WTC11 (cell line): ENCODE measurements at places on chromosomes 6 and 20. TPM values are rescaled to one million over a fixed set of nuclear protein-coding genes. Genes with fewer than 3 reads are reported as not detected.

DNA sequence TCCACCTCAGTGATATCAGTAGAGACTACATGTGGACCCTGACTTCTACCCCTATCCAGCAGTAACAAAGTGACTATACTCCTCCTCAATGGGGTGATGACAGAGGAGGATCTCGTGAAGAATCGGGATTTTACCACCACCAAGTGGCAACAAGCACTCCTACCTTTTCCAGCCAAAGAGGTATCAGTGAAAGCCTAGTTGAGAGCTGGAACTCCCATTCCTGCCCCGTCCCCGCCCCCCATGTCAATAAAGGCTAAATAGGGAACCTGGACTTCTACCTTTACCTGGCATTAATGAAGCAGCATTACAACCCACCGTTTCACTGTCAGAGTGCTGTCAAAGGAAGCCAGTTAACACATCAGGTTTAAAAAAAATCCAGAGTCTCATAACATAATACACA is 45.3 kb downstream of the RNF24 start:
- H3K4me3 ChIP-seq: no peak overlapping the region
- no peaks in the 10 kb centered on the region for H3K36me3 ChIP-seq
- H3K27me3 ChIP-seq: no peaks in the 10 kb centered on the region
- peak overlapping the region; percentile 10; the same call in 1 of the 2 replicates for H3K27ac ChIP-seq

GRCh38 chr6:100382031-100382430 is 82.7 kb downstream of the SIM1 start:
- H3K4me1 ChIP-seq: peaks cover 9% of the 10 kb centered on the region
- H3K27ac ChIP-seq: no peak overlapping the region
- H3K36me3 ChIP-seq: no peaks in the 10 kb centered on the region

DNA sequence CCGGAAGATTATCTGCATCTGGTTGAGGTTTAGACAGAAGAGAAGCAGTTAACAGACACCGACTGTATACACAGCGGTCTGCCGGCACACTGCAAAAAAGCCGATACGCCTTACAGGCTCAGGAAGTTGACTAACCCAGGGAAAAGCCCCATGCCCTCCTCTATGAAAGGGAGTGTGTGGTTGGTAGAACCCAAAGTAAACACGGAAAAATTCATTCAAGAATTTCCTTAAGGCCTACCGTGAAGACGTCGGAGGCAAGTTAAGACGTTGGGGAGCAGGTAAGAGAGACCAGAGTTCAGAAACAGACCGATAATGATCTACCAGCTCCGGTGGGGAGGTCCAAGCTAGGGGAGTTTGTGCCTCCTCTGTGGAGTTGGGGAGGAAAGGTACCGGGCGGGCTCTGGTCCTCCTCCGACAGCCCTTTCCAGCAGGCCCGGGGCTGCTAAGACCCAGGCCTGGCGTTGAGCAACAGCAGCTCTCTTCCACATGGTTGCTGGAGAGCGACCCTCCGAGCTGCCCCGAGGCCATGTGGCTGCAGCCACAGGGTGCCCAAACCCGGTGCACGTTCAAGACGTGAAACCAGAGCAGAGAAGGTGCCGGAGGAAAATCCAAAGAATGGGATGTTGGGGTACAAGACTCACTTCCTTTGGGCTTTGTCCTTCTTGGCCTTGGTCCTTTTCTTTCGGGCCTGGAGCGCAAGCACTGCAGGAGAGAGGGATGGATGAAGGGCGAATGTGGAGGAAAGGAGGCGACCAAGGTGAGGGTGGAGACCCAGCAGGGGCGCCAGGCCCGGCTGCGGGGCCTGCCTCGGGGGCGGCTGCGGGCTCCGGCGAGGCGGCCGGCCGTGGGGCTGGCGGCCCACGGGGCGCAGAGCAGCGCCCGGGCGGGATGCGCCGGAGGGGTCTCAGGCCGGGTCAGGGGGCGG is 809 bp downstream of the SRPK1 start:
- DNase-seq: peak; percentile 38
- peak overlapping the region; percentile 99 for H3K4me3 ChIP-seq
- H3K36me3 ChIP-seq: peaks cover 28% of the 10 kb centered on the region
- H3K27me3 ChIP-seq: peaks cover 4% of the 10 kb centered on the region; the same call in 1 of the 2 replicates
- peak overlapping the region; percentile 98 for H3K27ac ChIP-seq
- H3K4me1 ChIP-seq: peaks cover 32% of the 10 kb centered on the region

- H3K27ac ChIP-seq: no peak overlapping the region
- DNase-seq: peak; percentile 27
- 0 out of 2 replicates have a peak, but pooled peaks cover under 1% of the 10 kb centered on the region for H3K36me3 ChIP-seq
- no peak overlapping the region for H3K4me3 ChIP-seq
- no peaks in the 10 kb centered on the region for H3K27me3 ChIP-seq
- peaks cover 27% of the 10 kb centered on the region for H3K4me1 ChIP-seq
These were observed 72.6 kb upstream of the DUSP22 start for GRCh38 chr6:219641-220198.

DNA sequence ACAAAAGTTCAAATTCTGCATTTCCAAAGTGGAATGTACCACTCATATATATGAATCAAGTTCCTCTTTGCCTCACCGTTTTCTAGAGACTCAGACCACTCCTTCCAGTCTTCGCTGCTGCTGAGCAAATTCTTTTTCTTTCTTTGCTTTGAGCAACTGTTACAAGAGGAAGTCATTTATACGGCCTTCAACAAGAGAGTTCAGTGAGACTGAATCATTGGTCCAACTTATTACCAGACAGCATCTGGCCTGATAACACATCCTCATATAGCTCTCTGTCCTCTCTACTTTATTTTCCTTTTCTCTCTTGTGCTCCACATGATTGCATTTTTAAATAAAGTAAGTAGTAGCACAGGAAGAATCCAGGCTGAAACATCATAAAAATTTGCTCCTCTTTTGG is 652.7 kb downstream of the PHF3 start:
- no peak overlapping the region for H3K27ac ChIP-seq
- H3K4me3 ChIP-seq: no peak overlapping the region
- DNase-seq: no peak
- no peaks in the 10 kb centered on the region for H3K4me1 ChIP-seq
- H3K36me3 ChIP-seq: peaks cover 34% of the 10 kb centered on the region

DNA sequence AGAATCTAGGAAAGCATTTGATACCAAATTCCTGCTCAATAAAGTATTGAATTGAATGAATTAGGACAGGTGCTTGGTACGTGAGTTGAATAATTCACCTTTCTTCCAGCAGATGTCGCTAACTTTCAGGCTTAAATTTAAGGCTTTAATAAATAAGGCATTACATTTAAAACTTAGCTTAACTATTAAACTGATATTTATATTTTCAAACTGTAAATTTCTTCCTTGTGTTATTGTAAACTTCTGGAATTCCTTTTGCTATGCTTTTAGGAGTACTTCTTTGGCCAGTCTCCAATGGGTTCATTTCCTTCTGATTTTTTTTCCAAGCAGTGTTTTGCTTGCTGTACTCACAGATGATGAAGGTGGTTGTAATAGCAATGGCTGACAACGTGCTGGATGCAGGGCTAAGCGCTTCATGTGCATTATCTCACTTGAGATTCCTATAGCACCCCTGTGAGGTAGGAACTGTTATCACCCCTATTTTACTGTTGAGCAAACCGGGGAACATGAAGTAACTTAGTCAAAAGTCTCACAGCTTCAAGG is 71.3 kb upstream of the SLC2A12 start:
- no peaks in the 10 kb centered on the region for H3K36me3 ChIP-seq
- no peaks in the 10 kb centered on the region for H3K27me3 ChIP-seq
- DNase-seq: peak; percentile 21
- H3K4me1 ChIP-seq: 0 out of 2 replicates have a peak, but pooled peaks cover 2% of the 10 kb centered on the region
- H3K4me3 ChIP-seq: no peak overlapping the region

GRCh38 chr6:36999751-37000125 is 5.7 kb upstream of the FGD2 start:
- H3K36me3 ChIP-seq: no peaks in the 10 kb centered on the region
- no peaks in the 10 kb centered on the region for H3K27me3 ChIP-seq
- no peak for DNase-seq
- no peak overlapping the region for H3K27ac ChIP-seq

GRCh38 chr20:568673-569415 is 25.3 kb upstream of the CSNK2A1 start:
- H3K27ac ChIP-seq: no peak overlapping the region
- no peaks in the 10 kb centered on the region for H3K36me3 ChIP-seq
- H3K27me3 ChIP-seq: peaks cover 3% of the 10 kb centered on the region; the same call in 1 of the 2 replicates
- peaks cover 37% of the 10 kb centered on the region for H3K4me1 ChIP-seq
- DNase-seq: no peak

DNA sequence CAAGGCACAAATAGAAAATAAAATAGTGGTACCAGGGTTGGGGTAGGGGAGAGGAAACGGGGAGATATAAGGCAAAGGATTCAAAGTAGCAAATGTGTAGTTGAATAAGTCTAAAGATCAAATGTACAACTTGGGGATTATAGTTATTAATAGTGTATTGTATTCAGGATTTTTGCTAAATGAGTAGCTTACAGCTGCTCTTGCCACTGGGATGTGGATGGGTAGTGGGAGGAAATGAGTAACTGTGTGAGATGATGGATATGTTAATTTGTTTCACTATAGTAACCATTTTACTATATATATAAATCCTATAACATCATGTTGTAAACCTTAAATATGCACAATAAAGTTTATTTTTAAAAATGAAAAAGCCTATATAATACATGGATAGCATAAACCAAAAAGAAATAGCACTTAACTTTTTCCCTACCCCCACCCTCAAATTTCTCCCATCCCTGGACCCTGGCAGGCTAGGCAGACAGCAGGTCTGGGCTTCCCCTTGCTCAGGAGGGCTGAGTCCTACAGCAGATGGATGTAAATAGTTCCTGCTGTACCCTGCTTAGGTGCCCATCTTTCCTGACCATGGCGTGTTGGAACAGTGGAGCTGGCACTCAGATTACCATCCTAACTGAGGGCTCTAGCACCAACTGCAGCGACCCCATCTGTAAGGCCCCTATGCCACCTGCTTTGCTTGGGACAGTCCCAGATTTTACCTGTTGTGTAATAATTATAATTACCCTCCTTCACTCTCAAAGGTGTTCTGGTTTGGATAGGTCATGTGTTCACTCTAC is 28.6 kb upstream of the PBOV1 start:
- no peaks in the 10 kb centered on the region for H3K27me3 ChIP-seq
- no peak overlapping the region for H3K4me3 ChIP-seq
- H3K36me3 ChIP-seq: no peaks in the 10 kb centered on the region
- H3K27ac ChIP-seq: no peak overlapping the region
- no peak for DNase-seq
- H3K4me1 ChIP-seq: no peaks in the 10 kb centered on the region

DNA sequence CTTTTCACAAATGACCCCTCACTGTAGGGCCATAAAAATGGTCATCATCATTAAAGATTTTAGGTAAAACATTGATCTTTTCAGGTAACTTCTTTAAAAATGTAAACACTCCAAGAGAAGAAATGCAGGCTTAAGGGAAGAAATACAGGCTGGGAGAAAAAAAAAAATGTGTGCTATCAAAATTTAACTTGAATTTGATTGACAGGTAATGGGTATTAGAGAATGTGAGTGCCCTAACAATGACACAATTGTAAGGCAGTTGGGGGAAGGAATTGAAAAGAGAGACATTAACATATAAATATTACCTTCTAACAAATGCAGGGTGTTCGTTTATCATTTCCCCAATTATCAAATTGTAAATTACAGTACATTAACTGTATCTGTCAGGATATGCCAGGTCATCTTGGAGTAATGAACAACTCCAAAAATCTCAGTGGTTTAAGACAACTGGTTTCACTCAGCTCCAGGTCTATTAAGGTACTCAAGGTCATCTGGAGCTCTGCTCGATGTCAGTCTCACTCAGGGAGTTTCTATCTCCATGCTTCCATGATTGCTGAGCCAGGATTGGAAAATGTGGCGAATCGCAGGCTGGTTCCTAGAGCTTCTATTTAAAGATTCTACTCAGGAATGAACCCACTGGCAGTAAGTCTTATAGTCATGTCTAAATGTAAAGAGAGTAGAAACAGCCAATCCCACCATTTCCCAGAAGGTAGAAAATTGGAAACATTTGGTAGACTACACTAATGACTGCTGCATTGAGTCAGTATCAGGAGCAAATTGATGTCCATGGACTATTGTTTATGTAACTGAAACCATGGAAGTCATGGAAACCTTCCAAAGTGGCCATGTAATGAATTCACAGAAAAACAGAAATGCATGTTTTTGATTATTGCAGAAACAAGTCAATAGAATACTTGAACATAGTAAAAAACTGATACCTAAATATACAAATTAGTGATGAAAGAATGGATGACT is 55.6 kb downstream of the FRK start:
- H3K4me1 ChIP-seq: no peaks in the 10 kb centered on the region
- no peak overlapping the region for H3K27ac ChIP-seq
- DNase-seq: no peak
- no peaks in the 10 kb centered on the region for H3K27me3 ChIP-seq

- no peaks in the 10 kb centered on the region for H3K4me1 ChIP-seq
- H3K4me3 ChIP-seq: no peak overlapping the region
- H3K27ac ChIP-seq: no peak overlapping the region
- no peaks in the 10 kb centered on the region for H3K27me3 ChIP-seq
- no peak for DNase-seq
These were observed 326.6 kb upstream of the JAG1 start for GRCh38 chr20:11000416-11000815.

DNA sequence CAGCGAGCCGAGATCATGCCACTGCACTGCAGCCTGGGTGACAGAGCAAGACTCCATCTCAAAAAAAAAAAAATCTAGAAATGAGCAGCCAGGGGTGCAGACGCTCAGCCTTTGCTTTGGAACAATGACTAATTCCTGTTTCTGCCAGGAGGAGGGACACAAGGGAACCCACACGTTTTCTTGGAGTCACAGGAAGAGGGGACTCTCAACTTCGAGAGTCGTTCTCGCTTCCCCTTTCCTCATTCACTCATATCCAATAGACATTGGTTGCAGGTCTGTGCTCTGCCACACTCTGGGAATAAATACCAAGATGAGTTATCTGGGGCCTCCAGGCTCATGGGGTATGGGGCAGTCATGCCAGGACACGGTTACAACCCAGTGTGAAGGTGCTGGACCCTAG is 91.5 kb upstream of the RREB1 start:
- H3K27ac ChIP-seq: no peak overlapping the region
- H3K27me3 ChIP-seq: no peaks in the 10 kb centered on the region
- H3K4me3 ChIP-seq: no peak overlapping the region
- no peaks in the 10 kb centered on the region for H3K36me3 ChIP-seq
- DNase-seq: no peak

DNA sequence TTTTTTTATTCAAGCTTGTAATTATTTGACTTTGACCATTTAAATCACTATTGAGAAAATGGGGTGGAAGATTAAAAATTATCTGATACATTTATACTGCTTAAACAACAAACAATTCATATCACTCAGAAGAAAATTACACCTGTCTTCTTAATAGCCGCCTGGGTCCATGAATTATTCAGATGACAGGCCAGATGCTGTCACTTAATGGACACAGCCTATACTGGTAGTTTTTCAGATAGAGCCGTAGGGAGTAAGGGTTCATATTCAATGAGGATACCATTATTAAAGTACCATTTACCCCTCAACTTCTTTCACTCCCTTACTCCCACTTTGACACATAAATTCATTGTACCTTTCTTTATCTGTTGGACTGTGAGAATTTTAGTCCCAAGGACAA is 1193.4 kb upstream of the MAP3K7 start:
- H3K4me3 ChIP-seq: no peak overlapping the region
- no peak for DNase-seq
- no peak overlapping the region for H3K27ac ChIP-seq
- 0 out of 2 replicates have a peak, but pooled peaks cover 5% of the 10 kb centered on the region for H3K36me3 ChIP-seq

- no peaks in the 10 kb centered on the region for H3K27me3 ChIP-seq
- H3K4me1 ChIP-seq: peaks cover 9% of the 10 kb centered on the region
- DNase-seq: no peak
- H3K36me3 ChIP-seq: no peaks in the 10 kb centered on the region
- H3K4me3 ChIP-seq: no peak overlapping the region
These were observed 80.7 kb upstream of the NEDD9 start for GRCh38 chr6:11313207-11313606.

MYLK2 gene
- 0.11 to 0.28 TPM in 2 of 3 replicates, not detected in the other for total RNA-seq

KCNG1 gene
- total RNA-seq: 31.2 to 34.6 TPM (median 31.6 TPM) in 3 replicates

DYNLT2 gene
- 1.3 to 1.7 TPM (median 1.5 TPM) in 3 replicates for total RNA-seq

CTCFL gene
- total RNA-seq: 0.70 to 2.6 TPM (median 2.4 TPM) in 3 replicates

ARMC2 gene
- 4.6 to 5.2 TPM (median 4.7 TPM) in 3 replicates for total RNA-seq

MTFR2 gene
- 8.2 to 8.5 TPM (median 8.5 TPM) in 3 replicates for total RNA-seq

LY6G5C gene
- 0.98 to 1.6 TPM (median 1.0 TPM) in 3 replicates for total RNA-seq

RSPH4A gene
- 0.34 to 0.57 TPM (median 0.34 TPM) in 3 replicates for total RNA-seq

TREML1 gene
- total RNA-seq: 0.27 TPM in 1 of 3 replicates, not detected in the others

SLC26A8 gene
- total RNA-seq: 0.46 to 0.80 TPM (median 0.50 TPM) in 3 replicates
